RPMI7951 (cell line): ENCODE measurements at places on chromosomes 1 and 21. TPM values are rescaled to one million over a fixed set of nuclear protein-coding genes. Genes with fewer than 3 reads are reported as not detected.

Gene LAMC2
- total RNA-seq = 1.7 and 2.2 TPM in 2 replicates

Gene OLFML3
- total RNA-seq = 9.1 and 9.7 TPM in 2 replicates

GRCh38 chr1:87108228-87108627 is 193.8 kb downstream of the HS2ST1 start:
- DNase-seq = no peak

Gene CHD5
- under 0.01 TPM in 1 of 2 replicates, not detected in the other for total RNA-seq

DNA sequence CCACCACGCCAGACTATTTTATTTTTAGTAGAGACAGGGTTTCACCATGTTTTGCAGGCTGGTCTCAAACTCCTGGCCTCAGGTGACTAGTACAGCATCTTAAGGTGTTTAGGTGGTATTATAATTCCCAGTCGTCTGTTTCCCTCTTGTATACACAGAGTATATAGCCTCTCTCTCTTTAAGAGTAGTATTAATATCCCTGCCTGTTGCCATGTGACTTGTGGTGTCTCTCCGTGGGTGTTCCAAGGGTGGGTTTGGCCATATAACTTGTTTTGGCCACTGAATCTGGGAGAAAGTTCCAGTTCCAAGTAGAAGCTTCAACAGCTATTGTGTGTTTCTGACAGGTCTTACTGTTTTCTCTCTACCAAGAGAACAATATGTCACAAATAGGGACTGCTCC is 29.6 kb downstream of the EPS15 start:
- DNase-seq = no peak

DNA sequence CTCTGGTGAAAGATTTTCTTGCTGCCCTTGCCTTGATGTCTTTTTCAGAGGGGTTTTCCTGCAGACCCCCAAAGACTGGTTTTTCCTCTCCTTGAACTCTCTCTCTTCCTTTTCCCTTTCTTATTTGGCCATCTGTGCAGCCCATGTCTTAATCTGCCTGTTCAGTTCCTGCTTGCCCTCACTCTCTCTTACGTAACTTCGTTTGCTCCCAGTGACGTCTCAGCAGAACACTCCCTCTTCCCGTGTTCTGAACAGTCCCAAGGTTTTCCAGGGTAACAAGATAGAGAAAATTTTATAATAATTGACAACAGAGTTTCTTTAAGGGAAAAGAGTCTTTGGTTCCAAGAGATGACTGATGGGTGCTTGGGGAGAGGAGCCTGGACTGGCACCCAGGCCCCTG is 109.1 kb upstream of the LMO4 start:
- no peak for DNase-seq

DNA sequence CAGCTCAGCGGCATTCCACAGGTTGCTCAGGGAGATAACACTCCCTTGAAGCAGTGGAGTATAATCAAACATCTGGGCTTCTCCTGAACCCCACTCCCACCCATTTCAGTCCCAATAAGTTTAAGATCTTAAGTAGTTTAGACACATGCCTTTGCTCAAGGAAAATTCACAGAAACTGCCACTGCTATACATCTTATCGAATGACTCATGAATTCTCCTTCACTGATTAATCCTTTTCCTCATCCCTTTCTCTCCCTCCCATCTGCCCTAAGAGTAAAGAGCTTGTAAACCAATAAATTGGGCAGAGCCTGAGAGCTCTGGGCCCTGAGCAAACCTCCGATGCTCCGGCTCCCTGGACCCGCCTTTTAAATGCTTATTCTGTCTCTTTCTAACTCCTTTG is 10.2 kb downstream of the VN1R5 start:
- DNase-seq = peak; percentile 15

DNA sequence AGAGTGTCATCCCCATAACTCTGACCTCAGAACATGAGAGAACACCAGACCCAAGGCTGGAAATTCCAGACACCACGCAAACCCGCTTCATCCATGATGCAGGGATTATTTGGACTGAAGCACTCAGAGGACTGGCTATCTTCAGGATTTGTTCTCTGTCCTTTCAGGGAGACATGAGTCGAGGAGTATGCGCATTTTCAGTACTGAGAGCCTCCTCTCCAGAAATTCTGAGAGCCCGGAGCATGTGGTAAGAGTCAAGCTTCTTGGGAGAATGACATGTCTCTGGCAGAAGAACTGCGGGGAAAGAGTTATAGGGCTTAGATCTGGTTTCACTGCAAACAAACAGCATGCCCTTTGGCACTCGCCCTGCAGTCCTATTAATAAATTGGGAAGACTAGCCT is 6.9 kb downstream of the LAX1 start:
- no peak for DNase-seq

- no peak for DNase-seq
Observed at GRCh38 chr1:230909974-230910754, 41.8 kb upstream of the C1orf198 start.

Gene PRMT2
- total RNA-seq = 77.9 and 83.0 TPM in 2 replicates

- peak; percentile 91 for DNase-seq
Observed at GRCh38 chr1:29243871-29244200, 7.5 kb downstream of the PTPRU start.

Gene OR2T11
- total RNA-seq = not detected in 2 replicates

Gene TPTE
- 2.4 and 3.1 TPM in 2 replicates for total RNA-seq
